H1 (cell line): ENCODE measurements at places on chromosomes 5 and 9. TPM values are rescaled to one million over a fixed set of nuclear protein-coding genes. Genes with fewer than 3 reads are reported as not detected.

DNA sequence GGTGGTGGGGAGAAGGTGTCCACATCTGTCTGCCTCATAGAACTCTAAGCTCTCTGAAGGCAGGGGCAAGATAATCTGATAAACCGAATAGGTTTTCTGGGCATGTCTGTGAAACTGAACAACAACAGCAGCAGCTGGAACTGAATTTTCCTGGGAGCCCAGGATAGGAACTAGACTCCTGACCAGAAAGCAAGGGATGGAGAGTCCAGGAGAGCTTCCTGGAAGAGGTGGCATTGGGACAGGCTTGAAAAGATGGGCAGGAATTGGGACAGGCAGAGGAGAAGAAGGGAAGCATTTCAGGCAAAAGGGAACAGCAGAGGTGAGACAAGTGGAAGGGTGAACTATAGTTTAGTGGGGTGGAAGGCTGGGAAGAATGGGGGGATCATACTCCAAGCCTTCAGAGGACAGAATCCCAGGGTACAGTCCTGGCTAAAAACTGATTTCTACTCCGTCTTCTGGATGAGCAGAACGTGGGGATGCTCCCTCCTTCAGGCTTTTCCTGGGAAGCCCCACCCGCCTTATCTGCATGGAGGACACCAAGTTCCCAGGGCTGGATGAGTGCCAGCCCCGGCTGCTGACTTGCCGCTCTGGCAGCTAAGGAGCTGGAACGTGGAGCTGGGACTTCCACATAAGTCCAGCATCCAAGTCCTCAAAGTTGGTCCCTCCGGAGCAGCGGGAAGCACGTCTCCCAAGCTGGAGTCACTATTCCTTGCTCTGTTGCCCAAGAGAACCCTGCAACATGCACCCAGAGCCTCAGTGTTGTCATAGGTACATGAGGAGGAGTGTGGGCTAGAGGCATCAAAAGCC is 13.9 kb upstream of the KIF12 start:
- no peak for DNase-seq

DNA sequence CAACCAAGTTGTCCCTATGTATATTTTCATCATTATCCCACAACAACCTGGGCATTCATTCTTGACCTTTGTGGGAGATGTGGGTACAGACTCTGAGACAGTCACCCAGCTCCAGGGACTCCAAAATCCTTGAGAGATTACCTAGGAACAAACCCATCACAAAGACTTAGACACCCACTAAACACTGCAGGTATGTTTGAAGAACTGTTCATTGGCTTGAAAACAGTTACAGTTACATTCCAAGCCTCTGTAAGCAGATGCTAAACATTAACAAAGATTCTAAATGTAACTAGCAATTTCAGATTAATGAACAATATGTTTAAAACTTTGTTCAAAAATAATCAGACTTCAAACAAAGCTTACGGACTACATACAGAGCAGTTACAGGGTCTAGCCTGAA is 24.7 kb downstream of the DEPDC1B start:
- DNase-seq: no peak

DNA sequence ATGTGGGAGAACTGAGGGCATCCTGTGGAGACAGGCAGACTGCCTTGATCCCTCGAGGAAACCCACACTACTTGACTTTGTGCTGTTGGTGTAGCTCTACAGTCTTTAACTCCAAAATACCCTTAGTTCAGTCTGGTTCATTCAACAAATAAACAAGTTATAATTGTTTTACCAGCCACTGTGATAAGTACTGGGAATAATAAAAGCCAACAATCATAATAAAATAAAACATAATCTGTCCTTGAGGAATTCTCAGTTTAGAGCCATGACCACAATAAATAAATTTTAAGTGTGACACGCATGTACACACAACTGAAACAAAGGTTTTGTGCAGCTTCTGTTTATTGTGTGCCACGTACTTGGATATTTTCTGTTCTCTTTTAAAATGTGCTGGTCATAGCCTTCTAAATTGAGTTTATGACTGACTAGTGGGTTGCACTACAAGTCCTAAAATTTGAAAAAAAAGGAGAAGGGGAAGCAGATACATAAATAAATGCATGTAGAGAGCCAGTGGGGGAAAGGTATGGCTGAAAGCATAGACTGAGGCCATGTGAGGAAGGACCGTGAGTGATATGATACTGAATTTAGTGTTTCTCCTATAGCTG is 6.2 kb upstream of the SCAMP1 start:
- DNase-seq: no peak

The TMEM245 gene
- total RNA-seq: 42.1 and 44.3 TPM in 2 replicates

DNA sequence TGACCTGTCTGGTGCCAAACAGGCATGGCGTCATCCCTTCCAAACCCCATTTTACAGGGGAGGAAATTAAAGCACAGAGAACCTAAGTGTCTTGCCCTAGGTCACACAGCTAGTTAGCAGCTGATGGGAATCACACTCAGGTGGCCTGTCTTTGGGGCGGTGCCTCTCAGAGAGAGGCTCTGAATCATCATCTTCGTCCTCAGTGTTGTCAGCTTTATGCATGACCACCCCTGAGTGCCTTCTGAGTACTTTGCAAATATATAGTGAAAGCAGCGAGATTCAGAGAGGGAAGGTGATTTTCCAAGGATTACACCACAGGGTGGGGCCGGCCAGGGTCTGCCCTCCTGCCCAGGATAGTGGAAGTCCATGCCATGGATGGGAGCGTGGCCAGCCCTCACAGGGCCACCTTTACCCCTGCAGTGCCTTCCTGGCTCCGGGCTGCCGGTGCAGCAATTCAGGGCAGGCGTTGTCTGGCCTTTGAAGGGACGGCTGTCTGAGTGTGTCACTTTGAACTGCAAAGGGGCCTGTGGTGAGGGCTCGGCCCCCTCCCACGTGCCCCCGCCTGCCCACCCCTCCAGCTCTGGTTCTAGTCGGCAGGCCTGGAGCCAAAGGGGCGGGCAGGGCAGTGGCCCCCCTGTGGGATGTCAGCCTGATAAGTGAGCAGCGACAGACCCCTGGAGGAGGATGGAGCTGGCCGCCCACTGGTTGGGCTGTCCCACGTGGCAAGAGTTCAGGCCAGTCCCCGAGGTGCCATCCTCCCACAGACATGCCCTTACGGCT is 16.9 kb downstream of the LMX1B start:
- no peak for DNase-seq

The GARIN3 gene
- not detected in 2 replicates for total RNA-seq

- DNase-seq: no peak
These were observed 38.2 kb upstream of the FYB1 start for GRCh38 chr5:39257554-39257953.

DNA sequence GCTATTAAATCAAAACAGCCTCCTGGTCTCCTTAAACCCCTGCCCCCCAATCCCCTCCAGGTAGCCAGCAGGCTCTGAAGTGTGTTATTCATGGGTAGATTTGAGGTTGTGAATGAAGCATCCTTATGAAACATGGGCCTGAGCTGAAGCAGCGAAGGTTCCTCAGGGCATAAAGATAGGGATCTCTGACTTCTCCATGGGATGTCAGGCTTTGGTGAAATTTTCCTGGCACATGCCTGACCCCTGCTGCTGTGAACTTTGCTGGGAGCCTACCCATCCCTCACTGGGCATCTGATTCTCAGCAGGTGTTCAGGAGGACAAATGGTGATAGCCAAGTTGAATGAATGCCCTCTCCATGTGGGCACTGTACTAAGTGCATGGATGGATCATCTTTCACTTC is 250.3 kb downstream of the ASTN2 start:
- no peak for DNase-seq

The TXNDC8 gene
- not detected in 2 replicates for total RNA-seq

The FAM78A gene
- total RNA-seq: 3.1 and 3.5 TPM in 2 replicates

DNA sequence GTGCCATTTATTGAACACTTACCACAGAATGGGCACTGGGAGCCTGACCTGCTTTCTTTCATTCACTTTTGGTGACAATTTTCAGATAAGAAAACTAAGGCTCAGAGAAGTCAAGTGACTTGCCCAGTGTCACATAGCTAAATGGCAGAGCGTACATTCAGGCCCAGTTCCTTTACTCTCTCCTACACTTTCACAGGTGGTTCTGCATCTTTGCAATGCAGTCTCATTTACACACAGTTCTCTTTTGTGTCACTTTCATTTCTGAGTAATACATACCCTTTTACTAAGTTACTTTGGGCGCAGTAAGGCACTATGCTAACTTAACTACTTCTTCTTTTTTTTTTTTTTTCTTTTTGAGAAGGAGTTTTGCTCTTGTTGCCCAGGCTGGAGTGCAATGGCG is 8.3 kb downstream of the NFIL3 start:
- no peak for DNase-seq

The SLC24A2 gene
- 6.4 and 6.5 TPM in 2 replicates for total RNA-seq

GRCh38 chr5:132190161-132190817 is 37.4 kb downstream of the P4HA2 start:
- DNase-seq: no peak

- DNase-seq: no peak
These were observed 70.5 kb downstream of the GTF3C4 start for GRCh38 chr9:132740526-132741309.

DNA sequence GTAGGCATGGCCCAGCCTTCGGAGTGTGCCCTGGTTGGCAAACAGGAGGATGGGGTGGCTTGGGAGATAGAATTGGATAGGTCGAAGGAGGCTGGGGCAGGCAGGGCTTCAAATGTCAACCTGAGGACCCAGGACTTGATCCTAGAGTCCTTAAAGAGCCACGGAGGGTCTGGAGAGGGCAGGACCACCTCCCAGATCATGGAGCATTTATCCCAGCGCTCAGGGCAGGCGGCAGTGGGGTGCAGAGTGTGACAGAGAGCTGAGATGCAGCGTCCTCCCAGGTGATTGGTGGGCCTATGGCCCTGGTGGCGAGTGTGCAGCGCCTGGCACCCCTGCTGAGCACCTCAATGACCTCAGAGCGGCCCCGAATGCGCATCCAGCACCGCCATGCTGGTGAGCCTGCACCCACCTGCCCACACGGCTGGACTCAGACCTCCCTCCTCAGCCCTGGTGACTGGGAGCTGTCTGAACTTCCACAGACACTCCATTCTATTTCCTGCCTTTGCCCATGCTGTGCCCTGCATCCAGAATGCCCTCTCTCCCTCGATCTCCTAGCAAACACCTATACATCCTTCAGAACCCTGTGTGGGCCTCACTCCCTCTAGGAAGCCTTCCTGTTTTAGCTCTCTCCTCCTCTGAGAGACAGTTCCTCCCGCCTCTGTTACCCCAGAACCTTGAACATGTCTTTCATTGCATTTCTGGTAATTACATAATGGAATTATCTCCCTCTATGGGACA is 6.3 kb downstream of the ADGRD2 start:
- no peak for DNase-seq

The SLC35D2 gene
- 11.5 and 13.7 TPM in 2 replicates for total RNA-seq

The GCNT4 gene
- 14.4 and 14.5 TPM in 2 replicates for total RNA-seq

DNA sequence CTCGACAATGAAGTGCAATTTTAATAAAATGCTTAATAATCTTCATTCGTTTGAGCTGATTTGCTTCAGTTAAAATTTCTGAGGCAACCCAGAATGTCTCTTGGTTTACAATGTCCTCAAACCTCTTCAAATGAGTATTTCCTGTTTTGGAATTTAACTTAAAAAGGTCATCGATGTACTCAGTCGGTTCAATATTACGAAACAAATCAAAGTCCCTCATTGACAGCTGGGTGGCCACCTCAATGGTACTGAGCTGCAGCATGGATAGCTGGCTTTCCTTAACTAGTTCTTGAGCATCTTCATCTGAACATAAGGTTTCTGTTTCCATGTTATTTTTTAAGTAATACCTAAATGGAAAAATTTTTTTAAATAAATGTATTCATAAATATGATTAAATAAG is 173.3 kb downstream of the RAPGEF6 start:
- DNase-seq: no peak

DNA sequence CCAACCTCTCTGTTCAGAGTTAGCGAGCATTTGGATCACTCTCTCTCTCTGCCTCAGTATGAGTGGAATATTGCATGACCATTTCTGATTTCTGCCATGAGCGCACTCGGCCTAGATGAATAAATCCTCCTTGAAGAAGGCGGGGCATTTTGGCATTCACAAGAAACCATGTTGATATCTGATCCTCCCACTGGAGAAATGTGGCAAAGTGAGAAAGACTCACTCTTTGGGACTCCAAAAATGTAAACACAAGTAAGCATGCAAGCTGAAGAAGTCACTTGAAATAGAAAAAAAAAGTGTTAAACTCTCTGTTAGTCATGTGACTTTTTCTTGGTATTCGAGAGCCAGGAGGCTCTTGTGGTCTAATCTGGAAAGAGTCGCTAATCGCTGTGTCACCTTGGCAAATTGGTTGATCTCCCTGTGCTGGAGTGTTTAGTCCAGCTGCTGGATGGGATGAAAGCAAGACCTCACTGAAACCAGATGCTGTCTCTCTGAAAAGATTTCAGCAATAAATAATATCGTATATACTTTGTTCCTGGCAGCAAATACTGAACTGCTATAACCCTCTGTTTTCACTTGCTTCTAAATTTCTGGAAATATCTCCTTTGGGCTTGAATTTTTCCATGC is 95.5 kb downstream of the GHR start:
- DNase-seq: no peak

The PCA3 gene
- total RNA-seq: not detected in 2 replicates

The GABRP gene
- total RNA-seq: 3.7 and 3.9 TPM in 2 replicates

DNA sequence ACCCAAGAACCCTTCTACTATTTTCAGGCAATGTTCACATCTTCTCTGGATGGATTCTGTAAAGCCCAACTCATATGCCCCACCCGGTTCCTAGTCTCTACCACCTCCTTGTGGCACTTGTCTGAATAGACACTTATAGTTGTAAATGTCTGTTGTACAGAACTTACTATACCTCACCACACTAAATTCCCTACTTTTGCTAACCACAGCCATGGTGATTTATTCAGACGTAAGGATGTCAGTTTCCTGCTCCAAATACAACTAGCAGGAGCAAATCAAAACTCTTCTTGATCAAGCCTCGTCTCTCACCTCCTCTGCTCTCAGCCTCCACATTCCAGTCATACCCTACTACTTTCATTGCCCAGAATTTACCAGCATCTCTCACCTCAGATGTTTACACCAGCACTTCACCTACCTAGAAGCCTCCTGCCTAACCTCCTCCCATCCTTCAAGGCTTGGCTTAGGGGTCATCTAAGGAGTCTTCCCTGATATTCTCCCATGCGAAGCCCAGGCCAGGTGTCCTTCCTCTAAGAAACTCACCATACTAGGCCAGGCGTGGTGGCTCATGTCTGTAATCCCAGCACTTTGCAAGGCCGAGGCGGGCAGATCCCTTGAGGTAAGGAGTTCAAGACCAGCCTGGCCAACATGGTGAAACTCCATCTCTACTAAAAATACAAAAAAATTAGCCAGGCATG is 75.5 kb downstream of the MAPKAP1 start:
- DNase-seq: no peak

The PDZD2 gene
- 6.8 and 8.5 TPM in 2 replicates for total RNA-seq

DNA sequence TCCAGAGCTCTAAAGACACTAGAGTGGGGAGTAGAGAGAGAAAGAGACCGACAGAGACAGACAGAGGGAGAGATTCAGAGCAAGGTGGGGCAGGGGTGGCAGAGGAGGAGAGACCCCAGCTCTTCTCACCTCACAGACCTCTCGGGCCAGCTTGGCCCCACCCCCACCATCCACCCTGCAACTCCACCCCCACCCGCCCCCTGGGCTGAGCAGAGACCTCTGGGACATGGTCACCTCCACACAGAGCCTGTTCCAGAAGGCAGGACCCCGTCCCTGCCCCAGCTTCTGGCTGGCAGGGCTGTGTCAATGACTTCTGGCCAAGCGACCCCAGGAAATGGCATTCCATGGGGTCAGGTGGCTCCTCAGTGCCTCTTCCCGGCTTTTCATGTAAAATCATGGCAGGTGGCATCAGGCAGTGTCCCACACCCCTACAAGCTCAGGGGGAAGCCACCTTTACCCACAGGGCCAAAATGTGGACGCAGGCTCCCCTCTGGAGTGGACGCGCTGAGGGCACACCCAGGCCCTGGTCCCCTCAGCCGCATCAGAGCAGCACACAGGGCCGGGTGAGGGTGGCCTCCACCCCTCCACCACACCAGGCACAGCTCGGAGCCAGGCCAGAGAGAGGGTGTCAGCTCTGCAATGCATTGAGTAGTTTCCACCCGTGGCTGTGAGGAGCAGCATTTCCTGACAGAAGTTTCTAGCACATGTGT is 131.2 kb upstream of the LPCAT1 start:
- peak; percentile 41 for DNase-seq
